ENCODE measurements at places on chromosomes 11 and 22.

- DNase-seq, result no peak
Observed at GRCh38 chr11:42003801-42004200, 544.3 kb upstream of the LRRC4C start.

DNA sequence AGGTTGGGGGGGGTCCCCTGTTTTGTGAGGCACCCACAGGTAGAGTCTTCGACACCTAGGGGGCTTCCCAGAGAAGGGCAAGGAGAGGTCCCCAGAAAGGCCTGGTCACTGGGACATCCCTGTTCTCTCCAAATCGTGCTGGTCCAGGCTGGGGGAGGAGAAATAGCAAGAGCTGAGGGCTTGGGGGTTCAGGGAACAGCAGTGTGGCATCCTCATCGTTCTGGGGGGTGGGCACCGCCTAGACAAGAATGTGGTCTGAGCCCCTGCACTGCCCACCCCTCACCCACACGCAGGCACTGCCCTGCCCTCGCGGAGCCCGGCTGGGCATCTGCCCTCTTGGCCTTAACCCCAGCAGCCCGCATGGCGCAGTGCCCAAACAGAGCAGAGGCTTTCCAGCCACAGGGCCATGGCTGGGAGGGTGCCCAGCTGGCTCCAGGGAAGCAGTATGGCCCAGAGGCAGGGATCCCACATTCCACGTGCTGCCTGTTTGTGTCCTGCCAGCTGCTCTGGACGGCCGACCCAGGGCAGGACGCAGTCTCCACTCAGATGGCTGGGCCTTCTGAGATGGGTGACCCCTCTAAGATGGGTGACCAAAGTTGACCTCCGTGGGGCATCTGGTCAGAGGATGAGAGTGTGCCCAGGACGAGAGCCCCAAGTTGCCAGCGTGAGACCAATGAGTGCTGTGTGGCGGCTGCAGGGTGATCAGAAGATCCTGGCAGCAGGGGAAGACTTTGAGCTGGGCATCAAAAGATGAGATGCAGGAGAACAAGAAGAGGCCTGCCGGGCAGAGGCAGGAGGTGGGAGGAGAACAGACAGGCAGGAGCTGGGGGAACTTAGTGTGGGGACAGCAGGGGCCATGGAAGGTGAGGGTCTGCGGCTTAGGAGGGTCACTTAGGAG is 14.4 kb downstream of the SCARF2 start:
- no peak for DNase-seq

GRCh38 chr11:70140711-70141485 is 62.2 kb upstream of the FADD start:
- no peak for DNase-seq

DNA sequence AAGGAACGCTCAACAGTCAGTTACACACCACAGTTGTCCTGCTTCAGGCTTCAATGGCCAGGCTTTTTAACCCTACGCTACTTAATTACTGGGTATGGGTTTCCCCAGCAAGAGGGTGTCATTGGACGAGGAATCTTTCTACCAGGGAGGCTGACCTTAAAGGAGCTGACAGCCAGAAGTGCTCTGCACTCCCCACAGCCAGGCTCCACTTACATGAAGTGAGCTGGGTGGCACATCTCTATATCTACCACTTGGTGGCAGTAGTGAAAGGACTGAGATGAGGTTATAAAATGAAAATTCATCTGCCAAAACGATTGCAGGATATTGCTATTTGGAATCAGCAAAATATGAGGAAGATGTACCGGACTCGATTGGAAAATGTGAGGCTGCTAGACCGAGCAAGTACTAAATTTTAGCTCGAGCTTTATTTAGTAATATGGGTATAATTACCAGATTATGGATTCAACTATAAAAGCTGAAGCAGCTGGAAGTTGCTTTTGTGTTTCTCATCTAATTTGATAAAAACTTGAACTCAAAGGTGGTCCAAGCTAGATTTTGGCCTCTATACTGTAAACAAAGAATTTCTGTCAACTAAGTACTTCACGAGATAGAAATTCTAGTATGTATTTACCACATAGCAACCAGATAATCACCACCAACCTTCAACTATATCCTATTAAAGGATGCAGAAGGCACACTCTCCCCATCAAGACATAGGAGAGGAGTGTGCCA is 53.9 kb upstream of the CEP126 start:
- no peak for DNase-seq

- DNase-seq, result no peak
Observed at GRCh38 chr11:9525116-9525515, 48.4 kb upstream of the WEE1 start.

DNA sequence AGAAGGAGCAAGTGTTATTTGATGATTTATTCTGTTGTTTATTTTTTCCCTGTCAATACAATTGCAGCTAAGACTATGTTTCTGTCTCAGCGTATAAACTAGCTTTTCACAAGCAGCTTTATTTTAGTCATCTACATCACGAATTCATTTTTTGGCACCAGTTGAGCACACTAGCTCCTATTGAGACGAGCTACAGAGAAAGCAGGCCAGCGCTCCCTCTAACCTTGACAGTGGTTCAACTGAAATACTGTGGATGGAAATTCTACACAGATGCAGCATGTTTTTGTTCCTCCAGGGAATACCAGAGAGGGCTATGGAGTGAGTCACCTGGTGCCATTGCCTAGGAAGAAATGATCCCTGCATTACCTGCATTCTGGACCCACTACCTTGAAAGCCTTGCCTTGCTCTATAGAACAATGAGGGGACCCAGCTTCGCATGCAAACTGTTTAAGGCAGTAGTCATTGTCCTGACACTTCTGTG is 108.2 kb upstream of the ARHGAP42 start:
- DNase-seq, result no peak

- DNase-seq, result no peak
Observed at GRCh38 chr11:79864882-79865281, 424.1 kb upstream of the TENM4 start.

DNA sequence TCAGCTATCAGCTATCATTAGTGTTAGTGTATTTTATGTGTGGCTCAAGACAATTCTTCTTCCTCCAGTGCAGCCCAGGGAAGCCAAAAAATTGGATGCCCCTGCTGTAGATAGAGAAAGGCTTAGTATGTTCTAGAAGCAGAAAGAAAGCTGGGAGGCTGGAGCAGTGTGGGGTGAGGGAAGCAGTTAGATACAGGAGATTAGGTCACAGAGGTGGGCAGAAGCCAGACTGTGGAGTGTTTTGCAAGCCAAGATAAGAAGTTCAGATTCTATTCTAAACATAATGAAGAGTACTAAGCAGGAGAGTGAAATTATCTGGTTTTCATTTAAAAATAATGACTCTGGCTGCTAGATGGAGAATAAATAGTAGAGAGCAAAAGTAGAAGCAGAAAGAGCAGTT is 381.7 kb downstream of the DCDC1 start:
- no peak for DNase-seq

DNA sequence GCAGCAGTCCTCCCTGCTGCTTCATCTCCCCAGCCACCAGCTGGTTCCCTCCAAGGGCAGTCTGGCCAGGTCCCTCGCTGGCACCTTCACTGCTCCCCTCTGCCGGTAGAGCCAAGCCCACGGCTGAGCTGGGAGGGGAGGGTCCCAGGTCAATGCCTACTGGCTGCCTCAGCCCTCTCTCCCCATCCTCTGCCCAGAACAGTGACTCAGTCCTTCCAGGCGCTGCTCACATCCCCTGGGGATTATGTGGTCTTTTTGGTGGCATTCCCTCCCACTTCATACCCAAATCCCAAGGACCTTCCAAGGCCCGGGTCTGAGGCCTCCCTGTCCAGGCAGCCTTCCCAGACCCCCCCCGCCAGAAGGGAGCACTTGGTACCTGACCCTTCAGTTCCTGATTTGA is 44.9 kb downstream of the WNT7B start:
- no peak for DNase-seq

- no peak for DNase-seq
Observed at GRCh38 chr11:8567602-8568198, 26.3 kb downstream of the STK33 start.

GRCh38 chr11:31687861-31688260 is 123.3 kb downstream of the PAX6 start:
- no peak for DNase-seq

GRCh38 chr11:45662096-45662664 is 3.2 kb downstream of the CHST1 start:
- no peak for DNase-seq

DNA sequence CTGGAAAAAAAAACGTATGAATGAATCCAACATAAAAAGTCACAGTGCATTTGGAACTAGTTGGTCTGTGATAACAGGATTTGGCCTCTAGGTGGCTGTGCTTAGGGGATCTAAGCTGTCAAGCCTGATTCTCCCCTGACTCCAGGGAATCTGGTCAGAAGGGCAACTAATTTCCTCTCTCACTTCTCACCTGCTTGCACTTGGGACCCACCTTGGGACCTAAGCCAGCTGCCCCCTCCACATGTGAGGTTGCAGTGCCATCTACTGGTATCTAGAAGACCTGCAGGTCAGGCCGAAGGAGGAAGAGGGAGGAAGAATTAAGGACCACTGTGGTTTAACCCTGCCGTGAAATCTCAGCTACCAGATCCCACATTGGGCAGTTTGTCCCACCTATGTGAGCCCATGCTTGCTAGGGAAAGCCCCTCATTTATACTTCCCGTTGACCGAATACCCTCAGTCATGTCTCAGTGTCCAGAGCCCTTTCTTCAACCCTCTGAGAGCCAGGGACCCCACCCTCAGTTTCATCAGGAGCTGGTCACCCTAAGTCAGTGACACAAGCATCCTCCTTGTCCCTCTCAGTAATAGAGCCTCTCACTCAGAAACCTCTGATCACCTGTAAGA is 33.2 kb upstream of the CAVIN3 start:
- DNase-seq, result peak; percentile 21

- DNase-seq, result no peak
Observed at GRCh38 chr11:34757026-34757451, 136.1 kb downstream of the EHF start.

DNA sequence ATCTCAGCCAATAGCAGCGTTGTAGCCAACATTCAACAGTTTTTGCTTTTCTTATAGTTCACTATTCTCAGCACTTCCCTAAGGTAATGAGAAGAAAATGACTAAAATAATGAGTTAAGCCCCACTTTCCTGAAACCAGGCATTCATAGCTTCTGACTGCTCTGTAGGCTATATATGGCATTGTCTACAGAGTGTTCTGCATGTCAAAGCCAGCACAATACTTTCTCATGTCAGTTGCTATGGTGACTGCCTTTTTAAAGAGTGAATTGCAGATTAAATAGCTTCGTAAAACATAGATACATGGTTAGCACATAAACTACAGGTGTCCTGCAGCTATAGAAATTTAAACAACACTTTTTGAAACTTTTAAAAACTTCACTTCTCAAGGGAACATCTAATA is 1256.1 kb upstream of the CNTN5 start:
- DNase-seq, result no peak

All from effector memory CD4-positive, alpha-beta T cell (primary cell).